ENCODE measurements at places on chromosomes 16 and 17.
A peak's percentile ranks its signal among the peaks of the same experiment; 100 is the strongest.

DNA sequence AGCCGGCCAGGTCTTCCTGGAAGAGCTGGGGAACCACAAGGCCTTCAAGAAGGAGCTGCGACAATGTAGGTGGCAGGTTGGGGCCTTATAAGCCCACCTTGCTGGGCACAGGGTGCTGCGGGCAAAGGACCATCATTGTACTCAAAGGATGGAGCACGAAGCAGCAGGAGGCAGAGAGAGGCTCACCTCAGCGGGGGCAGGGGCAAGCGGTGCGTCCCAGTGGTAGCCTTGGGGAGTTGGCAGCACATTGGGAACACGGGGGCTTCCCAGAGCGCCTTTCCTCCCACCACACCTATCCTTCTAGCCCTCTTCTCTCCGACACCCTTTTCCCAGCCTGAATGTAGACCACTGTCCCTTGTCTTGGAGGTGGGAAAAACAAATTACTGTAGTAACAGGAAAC, 2.1 kb downstream of the CNP start:
- no peak for DNase-seq

DNA sequence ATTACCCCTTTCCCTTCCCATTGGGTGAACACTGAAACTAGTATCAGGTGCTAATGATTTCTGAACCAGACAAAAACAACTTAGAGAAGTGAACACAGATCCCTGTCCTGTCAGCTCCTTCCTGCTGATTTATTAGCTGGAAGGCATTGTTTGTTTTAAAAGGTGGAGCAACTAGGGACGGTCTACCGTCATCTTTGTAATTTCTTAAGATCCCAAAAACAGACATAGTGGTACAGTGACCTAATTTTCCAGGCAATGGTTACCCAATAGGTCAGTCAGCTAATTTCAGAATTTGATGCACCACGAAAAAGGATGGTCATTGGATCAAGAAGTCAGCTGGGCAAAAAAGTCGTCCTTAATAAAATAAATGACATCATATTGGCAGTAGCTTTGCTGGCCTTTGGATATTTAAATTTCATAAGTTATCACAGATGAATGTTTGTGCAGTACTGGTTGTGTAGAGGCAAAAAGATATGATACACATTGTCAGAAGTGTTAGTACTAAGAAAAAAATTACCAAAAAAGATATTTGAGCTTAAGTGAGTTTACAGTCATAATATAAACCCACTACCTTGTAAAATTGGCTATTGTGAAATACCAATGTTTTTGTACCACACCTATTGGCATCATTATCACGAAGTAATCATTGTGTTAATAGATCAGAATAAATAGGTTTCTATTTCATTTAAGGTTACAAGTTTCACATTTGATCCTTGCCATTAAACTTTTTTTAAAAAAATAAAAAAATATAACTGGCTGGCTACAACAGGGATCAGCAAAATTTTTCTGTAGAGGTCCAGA, 27.2 kb upstream of the KCNJ16 start:
- DNase-seq: no peak

DNA sequence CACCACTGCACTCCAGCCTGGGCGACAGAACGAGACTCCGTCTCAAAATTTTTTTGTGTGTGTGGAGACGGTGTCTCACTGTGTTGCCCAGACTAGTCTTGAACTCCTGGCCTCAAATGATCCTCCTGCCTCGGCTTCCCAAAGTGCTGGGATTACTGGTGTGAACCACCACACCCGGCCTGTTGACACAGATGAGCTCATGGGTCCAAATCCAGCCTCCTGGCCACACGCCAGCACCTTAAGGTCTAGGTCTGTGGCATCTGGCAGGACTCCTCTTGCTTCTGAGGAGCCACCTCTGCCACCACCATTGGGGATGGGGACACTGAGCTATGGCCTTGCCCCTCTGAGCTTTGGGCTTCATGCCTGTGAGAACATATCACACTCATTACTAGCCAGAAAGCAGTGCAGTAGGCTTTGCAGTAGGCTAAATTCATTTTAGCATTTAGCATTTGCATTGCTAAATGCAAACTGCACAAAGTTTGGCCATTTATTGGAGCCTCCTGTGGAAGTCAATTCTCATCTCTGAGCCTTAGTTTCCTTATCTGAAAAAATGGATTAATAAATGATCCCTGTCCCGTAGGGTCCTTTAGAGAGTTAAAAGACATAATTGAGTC, 5.5 kb upstream of the CDIPT start:
- no peak for DNase-seq

- DNase-seq: no peak
These were observed 16.2 kb downstream of the CA4 start for GRCh38 chr17:60165971-60166370.

- no peak for DNase-seq
These were observed 58.9 kb upstream of the CLEC3A start for GRCh38 chr16:77963185-77964044.

DNA sequence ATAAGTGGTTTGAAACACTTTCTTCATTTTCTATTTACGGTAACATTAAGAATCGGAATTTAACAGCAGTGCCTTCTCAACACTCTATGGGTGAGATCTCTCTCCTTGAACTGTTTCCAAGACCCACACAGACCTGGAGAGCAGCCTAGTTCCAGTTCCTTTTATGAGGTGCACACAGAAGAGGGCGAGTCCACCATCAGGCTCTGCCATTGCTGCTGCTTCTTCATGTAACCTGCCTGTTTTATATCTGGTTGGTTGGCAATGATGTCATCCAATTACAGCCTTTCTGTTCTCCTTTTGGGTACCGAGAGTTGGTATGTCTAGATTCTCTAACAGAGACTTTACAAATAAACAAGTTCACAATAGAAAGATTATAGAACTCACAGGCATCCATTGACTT, 225.7 kb downstream of the UTP18 start:
- no peak for DNase-seq

DNA sequence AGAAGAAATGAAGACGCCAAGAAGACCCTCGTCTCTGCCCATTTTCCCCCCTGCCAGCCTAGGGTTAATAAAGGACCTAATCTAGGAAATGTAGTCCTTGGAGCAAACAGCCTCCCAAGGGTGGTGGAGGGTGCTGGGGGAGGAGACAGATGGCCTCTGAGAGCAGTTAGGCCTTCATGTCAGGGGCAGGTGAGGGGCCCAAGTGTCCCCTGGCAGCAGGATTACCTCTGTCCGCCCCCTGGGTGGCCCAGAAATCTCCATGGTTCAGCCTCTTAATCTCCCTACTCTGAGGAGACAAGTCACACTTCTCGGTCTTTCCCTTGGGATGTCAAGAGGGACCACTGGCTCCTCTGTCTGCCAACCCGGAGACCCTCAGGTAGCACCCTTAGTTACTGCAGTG, 365.4 kb upstream of the TNRC6C start:
- DNase-seq: no peak

- no peak for DNase-seq
These were observed 57.3 kb downstream of the CACNG5 start for GRCh38 chr17:66892246-66892645.

DNA sequence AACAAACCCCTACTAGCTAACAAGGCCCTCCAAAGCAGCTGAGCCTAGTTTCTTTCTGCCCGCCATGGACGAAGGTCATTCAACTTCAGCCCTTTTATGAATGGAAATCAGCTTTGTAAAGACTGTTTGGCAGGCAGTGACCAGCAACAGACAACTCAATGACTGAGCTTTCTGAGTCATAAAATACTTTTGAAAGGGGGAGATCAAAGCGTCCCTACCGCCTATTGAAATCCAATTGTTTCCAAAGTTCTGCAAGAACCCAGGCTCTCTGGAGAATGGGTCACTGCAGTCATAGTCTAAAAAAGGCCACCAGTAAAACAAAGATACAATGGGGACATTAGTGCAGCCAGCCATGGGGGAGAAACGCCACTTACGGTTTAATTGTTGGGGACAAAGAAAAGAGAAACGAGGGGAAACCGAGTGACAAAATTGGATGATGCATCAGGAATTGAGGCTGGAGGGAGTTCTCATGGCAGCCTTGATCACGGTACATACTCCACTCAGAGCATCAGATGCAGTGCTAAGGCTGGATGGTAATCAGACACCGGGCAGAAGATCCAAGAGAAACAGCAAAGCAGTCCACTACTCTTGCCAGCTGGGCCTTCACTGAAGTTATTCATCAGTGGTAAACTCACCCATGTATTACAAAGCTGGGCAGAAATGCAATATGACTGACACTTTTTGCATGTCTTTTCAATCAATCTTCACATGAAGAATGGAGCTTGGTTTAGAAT, 9.8 kb downstream of the ADAMTS18 start:
- no peak for DNase-seq

DNA sequence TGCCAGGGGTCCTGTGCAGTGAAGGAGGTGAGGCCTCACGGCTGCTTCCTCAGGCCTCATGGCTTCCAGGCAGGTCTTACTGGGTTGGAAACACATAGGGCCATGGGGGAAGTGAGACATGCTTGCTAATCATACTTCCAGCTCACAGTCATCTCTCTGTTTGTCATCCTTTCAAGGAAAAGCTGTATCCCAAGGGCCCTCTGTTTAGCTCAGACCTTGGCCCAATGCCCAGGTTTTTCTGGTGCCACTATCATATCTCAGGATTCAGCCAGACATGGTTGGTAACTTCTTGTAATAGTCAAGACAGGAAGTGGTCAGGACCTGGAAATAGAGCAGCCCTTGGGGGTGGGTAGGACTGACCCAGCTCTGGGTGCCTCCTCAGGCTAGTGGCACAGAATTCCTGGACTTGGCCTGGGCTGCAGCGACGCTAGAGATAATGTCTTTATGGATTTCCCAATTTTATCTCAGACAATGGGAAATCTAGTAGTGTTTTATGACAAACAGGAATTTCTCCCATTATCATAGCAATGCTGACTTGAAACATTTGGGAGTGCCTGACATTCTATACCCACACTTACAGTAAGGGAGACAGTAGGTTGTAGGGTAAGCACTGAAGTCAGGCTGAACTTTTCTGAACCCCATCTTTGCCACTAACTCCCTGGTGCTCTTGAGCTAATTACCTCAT, 13.5 kb upstream of the ITGB3 start:
- peak; percentile 96 for DNase-seq

GRCh38 chr16:88907768-88908167, 41.3 kb upstream of the PABPN1L start:
- DNase-seq: no peak

- no peak for DNase-seq
These were observed 21.8 kb downstream of the XYLT1 start for GRCh38 chr16:17448640-17449638.

- DNase-seq: peak; percentile 78
These were observed 430.4 kb downstream of the HAPSTR1 start for GRCh38 chr16:9521749-9522370.

DNA sequence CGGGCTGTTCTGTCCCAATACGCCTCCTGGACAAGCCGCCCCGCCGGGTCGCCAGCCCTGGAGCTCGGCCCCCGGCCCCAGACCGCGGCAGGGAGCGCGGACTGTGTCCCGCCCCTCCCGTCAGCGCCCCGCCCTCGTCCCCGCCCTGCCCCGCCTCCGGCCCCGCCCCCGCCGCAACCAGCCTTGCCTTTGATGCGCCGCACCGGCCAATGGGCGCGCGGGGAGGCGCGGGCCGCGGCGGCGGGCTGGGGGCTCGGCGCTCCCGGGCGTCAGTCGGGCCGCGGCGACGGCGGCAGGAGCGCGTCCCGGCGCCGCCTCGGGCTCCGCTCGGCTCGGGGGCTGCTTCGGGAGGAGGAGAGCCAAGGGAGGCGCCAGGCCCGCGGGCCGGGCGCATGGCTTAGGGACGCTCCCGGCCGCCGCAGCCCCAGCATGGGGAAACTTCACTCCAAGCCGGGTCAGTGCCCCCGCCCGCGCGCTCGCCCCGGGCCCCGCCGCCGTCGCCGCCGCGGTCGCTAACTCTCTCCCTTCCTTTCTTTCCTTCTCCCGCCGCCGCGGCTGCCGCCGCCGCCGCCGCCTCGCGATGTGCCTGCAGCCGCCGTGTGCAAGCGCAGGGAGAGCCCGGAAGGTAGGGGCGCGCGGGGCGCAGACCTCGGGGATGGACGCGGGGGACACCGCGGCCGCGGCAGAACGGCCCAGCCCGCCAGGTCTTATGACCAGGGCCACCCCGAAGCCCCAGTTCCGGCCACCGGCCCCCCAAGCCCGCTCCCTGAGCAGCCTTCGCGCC, at the start of gene NKD1:
Gene NKD1 (plus strand): TSS at position 272 of the 784 bp plus-strand sequence. CDS start 158 bp downstream, at position 430.
- DNase-seq: peak; percentile 56

- no peak for DNase-seq
These were observed 4.0 kb downstream of the MYBBP1A start for GRCh38 chr17:4551141-4551540.

DNA sequence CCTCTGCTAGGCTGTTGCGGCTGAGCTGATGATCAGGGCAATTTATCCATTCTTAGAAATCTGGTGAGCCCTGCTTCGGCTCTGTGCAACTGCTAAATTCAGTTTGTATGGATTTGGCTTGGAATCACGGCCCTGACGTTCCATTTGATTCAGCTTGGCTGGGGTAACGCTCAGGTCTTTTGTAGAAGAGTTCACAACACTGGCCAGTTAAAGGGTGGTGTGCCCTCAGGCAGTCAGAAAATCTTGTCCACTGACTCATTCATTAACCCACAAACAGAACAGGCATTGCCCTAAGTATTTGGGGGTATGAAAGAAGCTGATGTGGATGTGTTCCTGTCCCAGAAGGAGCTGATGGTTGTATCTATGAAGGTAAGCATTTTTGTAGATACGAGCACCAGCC, 53.9 kb downstream of the GNAO1 start:
- peak; percentile 20 for DNase-seq

DNA sequence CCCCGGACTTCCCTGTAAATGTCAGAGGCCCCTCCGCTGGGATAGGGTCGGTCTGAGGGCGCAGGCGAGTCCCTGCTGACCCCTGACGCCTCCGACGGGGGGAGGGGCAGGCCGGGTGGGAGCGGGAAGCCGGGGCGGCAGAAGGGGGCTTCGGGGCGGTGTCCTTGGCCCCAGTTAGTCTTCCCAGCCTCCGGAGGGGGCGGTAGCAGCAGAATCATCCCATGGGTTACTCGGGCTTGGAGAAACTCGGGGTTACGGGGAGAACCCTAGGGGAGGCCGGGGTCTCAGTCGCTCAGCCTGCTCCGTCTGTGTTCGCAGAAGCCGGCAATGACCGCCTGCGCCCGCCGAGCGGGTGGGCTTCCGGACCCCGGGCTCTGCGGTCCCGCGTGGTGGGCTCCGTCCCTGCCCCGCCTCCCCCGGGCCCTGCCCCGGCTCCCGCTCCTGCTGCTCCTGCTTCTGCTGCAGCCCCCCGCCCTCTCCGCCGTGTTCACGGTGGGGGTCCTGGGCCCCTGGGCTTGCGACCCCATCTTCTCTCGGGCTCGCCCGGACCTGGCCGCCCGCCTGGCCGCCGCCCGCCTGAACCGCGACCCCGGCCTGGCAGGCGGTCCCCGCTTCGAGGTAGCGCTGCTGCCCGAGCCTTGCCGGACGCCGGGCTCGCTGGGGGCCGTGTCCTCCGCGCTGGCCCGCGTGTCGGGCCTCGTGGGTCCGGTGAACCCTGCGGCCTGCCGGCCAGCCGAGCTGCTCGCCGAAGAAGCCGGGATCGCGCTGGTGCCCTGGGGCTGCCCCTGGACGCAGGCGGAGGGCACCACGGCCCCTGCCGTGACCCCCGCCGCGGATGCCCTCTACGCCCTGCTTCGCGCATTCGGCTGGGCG, 542 bp downstream of the GUCY2D start:
- no peak for DNase-seq

Measured in COLO829 (cell line).